Fibroblast of villous mesenchyme (primary cell): ENCODE measurements at places on chromosomes 16 and 17.

DNA sequence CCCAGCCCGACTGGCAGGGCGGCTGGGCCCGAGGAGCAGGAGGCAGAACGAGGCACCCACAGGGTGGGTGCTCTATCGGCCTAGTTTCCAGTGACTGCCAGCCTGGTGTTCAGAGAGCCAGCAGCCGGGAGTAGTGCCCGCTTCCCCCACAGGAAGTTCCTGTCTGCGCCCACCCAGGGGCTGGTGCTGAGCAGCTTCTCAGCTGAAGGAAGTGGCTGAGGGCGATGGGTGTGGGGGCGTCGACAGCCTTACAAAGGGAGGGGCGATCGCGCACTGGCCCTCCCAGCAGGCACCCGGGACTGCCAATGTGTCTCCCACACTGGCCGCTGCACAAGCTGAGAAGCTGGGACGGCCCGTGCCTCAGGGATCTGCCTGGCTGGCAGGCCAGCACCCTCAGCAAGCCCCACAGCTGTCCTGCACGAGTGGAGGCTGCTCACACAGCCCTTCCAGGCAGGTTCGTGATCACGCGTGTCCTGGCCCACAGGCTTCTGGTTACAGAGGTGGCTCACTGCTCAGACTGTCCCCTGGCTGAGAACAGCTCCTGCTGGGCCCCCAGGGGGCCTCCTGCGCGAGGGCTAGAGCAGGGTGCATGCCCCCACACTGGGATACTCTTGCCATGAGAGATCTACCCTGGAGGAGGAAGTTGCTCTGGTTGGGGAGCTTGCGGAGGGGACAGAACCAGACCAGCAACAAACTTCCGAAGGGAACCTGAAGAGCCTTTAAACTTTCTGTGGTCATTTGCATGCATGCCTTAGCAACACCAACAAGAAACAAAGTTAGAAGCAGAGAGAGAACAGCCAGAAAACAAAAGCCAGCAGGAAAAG lies 2.5 kb downstream of the RNF166 start:
- DNase-seq: no peak

DNA sequence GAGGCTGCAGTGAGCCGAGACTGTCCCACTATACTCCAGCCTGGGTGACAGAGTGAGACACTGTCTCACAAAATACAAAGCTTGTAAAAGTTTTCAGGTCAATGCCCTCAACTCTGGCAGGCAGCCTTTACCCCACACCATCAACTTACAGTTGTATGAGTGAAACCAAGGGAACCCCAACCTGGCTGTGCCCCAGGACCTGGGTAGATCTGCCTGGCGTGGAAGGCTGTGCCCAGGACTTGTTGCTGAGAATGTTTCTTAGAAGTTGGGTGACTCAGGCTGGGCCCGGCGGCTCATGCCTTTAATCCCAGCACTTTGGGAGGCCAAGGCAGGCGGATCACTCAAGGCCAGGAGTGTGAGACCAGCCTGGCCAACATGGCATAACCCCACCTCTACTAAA lies 7.8 kb downstream of the CES3 start:
- no peak for DNase-seq

GRCh38 chr17:50194140-50194933 lies 7.1 kb downstream of the COL1A1 start:
- DNase-seq: no peak

DNA sequence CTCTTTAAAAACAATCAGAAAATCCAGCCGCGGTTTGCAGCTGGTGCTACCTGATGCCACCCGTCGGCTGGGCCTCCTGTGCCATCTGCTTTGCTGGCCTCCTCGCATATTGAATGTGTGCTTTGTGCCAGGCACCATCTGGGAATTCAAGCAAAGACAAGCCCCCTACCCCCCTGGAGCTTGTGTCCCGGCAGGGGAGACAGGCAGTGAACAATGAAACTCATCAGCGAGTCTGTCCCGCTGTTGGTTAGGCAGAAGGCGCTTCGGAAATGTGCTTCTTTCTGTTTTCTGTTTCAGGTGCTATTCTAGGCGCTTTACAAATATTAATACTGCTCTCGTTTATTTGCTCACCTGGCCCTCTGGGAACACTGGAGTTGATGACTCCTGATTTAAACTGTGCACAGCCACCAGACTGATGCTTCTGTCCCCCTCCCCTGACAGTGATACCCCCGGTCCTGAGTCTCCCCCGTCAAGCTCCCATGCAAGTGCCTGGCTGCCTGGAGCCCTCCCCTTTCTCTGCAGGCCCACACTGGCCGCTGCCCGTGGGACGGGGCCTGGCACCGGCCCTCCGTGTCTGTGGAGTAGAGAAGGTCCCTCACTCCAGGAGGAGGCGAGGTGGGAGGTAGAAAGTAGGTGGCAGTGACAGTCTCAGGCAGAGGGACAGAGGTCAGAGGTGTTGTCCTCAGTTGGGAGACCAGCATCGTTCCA lies 126.1 kb upstream of the PLCG2 start:
- DNase-seq: no peak

GRCh38 chr17:78784352-78784751 lies 2.3 kb upstream of the CYTH1 start:
- DNase-seq: no peak

DNA sequence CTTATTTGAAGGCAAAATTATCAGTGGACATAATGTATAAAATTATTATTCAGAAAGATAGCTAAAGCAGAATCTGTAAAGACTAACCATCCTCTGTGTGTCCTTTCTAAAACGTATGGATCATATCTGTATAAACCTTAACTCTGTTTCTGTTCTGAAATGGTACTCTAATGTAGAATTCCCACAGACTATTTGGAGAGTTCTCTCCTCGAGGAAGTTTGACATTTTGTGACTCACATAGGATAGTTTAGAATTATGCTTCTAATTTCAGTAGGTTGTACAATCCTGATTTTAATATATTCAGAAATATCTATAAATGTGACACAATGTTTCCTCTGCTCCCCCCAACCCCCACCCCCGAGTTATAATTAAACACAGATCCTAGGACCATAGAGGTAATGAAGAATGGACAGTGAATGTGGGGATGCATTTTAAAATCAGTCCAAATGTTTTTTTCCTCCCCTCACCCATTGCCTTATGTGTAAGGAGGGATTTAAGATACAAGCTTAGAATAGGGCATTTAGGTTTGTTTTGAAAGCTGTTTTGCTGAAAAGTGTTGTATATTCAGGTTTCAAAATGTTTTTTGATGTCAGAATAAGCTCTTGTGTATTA lies 66.8 kb downstream of the BCAS3 start:
- DNase-seq: no peak

DNA sequence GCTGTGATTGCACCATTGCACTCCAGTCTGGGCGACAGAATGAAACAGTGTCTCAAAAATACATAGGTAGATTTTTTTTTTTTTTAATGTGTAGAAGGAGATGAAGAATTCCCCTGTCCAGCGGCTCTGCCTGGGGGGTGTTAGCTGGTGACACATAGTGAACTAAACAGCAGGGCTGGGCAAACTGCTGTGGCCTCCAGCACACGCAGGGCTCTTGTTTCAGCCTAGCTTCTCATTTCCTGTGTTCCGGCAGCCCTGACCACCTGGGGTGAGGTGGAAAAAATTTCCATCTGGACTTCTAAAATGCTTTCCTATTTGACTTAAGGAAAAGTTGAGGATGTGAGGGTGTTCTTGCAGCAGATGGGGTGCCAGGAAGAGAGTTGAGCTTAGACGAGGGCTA lies 33.3 kb upstream of the RGS9 start:
- no peak for DNase-seq

DNA sequence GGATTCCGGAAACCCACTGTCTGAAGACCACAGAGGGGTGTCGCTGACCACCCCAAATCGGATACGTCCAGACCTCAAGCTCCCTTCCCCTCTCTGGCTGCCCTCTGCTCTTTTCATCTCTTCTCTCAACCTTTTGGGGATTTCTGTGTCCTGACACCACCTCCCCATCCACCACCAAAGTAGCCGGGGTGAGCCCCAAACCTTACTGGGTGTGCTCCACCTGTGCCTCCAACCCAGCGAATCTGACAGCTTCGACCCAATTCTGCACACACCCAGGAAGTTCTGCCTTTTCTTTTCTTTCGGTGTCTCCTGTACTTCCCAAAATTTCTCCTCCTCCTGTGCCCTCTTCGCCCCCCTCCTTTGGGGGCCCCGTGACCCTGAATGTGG lies 534 bp downstream of the KCTD11 start:
- no peak for DNase-seq

DNA sequence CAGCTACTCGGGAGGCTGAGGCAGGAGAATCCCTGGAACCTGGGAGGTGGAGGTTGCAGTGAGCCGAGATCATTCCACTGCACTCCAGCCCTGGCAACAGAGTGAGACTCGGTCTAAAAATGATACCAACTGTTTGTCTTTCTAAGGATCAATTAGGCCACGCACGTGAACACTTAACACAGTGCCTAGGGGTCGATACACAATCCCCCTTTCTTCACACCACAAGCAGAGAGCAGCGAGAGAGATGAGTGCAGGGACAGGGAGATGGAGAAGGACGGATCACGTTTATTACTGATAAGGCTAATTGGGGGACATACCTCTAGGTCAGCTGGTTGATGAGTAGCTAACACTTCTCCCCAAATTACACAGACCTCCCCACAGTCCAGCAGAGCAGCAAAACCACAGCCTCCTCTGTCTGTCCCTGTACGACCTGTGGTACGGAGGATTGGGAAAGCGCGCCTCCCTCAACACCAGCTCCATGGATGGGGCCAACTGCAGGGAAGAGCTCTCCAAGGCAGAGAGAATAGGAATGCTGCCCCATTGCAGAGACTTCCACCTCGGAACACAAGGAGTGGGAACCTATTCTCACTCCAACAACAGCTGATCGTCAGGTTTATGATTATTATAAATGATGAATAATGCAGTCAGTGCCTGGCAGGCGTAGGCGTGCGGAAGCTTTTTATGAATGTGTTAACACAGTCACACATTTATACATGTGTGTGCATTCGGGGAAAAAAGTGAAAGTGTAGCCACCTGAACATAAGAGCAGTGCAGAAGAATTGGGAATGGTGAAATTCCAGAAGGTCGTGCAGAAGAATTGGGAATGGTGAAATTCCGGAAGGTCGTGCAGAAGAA lies 155.1 kb downstream of the C16orf95 start:
- DNase-seq: no peak

DNA sequence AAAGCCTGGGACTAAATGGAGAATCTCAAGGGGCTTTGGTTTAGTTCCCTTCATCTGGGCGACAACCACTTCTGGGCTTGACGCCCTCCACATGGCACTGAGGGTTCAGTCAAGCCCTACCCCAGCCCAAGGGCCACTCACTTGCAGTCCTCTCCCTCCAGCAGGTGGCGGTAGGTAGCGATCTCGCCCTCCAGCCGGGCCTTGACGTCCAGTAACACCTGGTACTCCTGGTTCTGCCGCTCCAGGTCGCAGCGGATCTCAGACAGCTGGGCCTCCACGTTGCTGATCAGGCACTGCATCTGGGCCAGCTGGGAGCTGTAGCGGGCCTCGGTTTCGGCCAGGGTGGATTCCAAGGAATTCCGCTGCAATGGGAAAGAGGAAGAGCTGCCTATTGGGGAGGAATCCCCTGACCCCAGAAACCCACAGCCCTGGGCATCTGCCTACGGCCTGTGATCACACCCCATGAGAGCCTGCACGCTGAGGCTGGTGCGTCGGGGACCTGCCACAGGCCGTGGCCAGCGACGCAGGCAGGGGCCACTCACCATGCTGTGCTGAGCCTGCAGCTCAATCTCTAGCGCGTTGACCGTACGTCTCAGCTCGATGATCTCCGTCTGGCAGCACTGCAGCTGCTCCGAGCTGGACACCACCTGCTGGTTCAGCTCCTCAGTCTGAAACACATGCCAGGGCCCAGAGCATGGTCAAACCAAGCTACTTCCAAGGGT lies 2.7 kb downstream of the KRT36 start:
- no peak for DNase-seq

- peak; percentile 25 for DNase-seq
Measured at GRCh38 chr16:86129541-86129940, 230.6 kb downstream of the IRF8 start.

DNA sequence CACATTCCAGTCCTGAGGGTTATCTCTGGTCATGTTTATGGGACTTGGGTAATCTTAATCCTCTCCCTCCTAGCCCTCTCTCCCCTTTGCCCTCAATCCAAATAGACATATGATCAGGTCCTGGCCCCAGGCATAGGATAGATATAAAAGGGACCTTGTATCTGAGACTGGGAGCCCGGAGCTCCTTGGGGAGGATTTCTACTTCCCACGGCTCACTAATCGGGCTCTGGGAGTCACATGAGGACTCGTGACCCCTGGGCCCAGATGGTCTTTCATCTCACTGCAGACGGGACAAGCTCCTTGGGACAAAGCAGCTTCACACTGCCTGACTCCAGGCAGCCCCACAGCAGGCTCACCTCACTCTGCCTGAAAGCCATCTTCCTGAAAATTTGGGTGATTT lies 57.8 kb upstream of the LYRM9 start:
- no peak for DNase-seq

DNA sequence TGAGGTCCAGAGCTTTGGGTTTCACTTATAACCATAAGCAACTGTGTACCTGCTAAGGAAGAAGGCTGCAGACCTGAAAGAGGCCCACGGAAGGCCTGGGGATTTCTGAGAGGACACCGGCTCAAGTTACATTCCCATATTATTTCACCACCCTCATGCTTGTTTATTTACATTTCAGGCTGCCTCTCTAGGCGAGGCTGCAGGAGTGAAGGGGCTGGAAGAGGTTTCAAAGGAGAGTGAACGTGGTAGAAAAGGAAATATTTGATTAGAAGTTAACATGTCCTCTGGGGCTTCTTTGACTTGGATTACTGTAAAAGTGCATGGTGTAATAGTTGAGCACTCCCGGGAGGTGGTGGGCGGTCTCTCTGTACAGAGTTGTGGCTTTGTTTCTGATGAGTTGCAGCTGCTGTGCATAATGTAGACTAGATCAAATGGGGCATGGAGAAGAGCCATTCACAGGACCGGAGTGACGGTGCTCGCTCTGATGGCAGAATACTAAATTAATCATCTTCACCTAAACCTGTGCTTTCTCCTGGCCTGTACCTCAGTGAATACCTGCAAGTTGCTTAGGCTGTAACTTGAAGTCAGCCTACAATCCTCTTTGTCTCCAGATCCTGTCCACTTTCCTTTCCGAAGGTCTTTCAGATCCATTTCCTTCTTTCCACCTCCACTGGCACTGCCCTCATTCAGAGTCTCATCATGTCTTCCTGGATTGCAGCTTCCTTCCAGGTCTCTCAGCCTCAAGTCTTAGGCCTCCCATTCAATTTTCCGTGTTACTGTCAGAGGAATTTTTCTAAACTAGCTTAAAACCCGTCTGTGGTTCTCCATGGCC lies 1.9 kb upstream of the CPD start:
- DNase-seq: peak; percentile 90

DNA sequence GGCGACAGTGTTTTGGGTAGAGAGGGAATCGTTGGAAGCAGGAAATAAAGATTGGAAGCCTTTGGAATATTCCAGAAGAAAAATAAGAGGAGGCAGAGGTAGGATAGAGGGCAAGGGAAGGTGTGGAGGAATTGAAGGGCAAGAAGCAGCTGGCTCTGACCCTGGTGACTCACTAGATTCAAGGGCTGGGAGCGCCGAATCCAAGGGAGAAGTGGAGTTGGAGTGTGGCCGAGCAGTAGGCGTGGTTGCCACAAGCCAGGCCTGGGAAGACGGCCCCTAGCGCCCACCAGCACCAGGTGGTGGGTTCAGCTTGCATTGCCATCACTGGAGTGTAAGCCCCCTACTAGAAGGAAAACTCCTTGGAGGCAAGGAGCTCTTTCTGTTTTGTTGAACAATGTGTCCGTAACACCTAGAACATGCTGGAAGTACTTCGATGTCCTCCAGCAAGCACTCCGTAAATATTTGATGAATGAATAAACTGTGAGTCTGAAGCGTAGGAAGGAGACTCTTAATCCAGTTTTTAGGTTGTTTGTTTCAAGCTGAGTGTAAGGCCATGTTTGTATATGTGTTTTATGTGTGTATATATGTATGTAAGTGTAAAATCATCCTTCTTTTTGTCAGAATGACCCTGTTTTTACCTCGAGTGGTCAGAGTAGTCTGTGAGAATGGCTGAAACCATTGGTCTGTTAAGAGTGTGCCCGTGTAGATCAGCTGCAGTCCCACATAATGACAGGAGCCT lies 139.5 kb downstream of the CMIP start:
- no peak for DNase-seq
